ENCODE measurements at places on chromosomes 11 and 22. TPM values are rescaled to one million over a fixed set of nuclear protein-coding genes. Genes with fewer than 3 reads are reported as not detected.

Gene RTN4RL2
- total RNA-seq = 129 TPM

Gene PNPLA5
- total RNA-seq = 0.07 TPM

Gene AIFM3
- 4.8 TPM for total RNA-seq

Gene CFAP300
- total RNA-seq = 5.6 TPM

Gene DDTL
- 1.7 TPM for total RNA-seq

Gene PHLDA2
- total RNA-seq = 98.6 TPM

Gene OTOG
- not detected for total RNA-seq

Gene ADAMTS8
- 0.49 TPM for total RNA-seq

Gene ABCC8
- total RNA-seq = 1.6 TPM

Gene SLCO2B1
- total RNA-seq = 4.0 TPM

Gene CTTN
- 213 TPM for total RNA-seq

Gene TIMM10
- total RNA-seq = 170 TPM
